ENCODE measurements at places on chromosomes 1 and 21.

DNA sequence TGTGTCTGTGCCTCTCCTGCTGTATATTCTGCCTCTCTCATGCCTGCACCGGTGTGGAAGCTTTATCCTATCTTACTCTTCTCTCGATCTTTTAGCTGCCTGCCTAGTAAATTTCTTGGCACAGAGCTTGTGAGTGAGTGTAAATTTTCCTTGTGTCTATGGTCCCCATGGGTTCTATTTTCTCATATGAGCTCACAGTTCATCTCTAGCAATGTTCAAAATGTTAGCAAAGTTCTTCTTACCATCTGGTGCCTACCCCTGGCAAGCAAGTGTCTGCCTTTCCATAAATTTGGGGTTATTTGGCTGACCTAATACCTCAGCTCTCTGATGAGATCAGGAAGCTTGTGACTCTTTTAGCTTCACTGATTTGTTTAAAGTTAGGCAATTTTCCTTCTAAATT, 572.1 kb upstream of the BRINP3 start:
- DNase-seq, result no peak

DNA sequence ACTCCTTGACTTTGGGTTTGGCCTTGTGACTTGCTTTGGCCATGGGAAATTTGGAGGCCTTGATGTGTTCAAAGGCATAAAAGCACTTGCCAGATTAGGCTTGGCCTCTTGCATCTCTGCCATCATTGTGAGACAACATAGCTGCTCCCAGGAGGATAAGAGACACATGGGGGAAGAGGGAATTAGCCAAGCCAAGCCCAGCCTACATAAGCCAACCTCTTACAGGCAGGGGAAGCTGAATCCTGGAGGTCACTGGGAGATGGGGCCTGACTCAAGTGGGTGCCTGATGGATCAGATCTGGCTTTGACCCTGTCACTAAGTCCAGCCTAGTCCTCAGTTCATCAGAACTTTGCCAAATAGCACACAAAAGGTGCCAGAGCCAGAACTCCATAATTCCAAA, 37.6 kb upstream of the HMGB4 start:
- no peak for DNase-seq

- no peak for DNase-seq
Observed at GRCh38 chr1:67579623-67580394, 105.2 kb upstream of the GADD45A start.

- no peak for DNase-seq
Observed at GRCh38 chr1:227422581-227422980, 104.3 kb upstream of the CDC42BPA start.

DNA sequence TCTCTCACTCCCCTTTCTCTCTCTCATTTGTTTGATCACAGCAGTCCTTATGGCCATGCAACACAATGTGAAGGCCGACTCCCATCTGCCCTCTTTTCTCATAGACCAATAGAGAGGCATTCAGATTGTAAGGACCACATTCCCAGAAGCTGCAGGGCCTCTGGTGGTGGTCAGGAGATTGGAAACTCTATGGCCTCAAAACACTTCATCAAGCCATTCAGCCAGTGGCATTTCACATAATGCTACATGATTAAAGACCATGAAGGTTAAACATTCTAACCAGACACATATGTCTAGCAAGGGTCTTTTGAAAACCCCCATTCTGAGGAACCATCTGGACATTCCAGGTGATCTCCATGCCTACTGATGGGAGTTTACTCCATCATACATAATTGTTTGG, 769.5 kb upstream of the CXADR start:
- DNase-seq, result no peak

GRCh38 chr1:223700942-223701637, 11.2 kb upstream of the CAPN2 start:
- peak; percentile 57 for DNase-seq

DNA sequence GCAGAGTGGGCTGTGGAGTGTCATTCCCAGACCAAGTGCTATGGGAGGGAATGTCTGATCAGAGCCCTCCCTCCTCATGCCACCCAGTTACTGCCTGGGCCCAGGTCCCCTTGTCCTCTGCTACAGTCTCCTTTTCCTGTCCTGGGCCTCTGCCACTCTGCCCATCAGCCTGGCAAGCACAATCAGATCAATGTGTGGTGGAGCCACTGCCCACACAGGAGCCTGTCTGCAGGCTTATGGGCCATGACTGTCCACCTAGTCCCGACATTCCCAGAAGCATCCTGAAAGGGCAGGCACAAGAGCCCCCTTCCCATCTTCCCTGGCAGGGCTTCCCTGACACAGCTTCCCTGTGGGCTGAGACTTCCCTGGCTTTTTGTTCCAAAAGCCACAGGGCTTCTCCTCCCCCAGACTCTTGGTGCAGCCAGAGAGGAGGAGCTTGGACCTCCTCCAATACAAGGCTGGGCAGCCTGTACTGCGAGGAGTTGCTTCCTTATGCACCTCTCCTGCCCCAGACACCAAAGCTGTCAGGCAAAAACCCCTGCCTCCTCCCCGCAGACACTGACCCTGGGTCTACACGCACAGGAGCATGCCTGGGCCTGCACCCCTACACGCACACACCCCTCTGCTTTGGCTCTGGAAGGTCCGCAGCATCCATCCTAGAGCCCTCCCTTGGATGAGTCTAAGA, 29.2 kb upstream of the CNTN2 start:
- no peak for DNase-seq

DNA sequence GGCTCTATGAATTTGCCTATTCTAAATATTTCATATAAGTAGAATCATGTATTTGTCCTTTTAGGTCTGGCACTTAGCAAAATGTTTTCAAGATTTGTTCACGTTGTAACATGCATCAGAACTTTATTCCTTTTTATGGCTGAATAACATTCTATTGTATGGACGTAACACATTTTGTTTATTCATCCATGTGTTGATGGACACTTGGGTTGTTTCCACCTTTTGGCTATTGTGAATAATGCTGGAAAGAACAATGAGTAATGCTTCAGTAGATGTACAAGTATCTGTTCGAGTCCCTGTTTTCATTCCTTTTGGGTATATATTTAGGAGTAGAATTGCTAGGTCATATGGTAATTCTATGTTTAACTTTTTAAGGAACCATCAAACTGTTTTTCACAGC, 24.7 kb downstream of the SLC35A3 start:
- DNase-seq, result no peak

GRCh38 chr21:28207436-28208173, 785.1 kb downstream of the LTN1 start:
- no peak for DNase-seq

DNA sequence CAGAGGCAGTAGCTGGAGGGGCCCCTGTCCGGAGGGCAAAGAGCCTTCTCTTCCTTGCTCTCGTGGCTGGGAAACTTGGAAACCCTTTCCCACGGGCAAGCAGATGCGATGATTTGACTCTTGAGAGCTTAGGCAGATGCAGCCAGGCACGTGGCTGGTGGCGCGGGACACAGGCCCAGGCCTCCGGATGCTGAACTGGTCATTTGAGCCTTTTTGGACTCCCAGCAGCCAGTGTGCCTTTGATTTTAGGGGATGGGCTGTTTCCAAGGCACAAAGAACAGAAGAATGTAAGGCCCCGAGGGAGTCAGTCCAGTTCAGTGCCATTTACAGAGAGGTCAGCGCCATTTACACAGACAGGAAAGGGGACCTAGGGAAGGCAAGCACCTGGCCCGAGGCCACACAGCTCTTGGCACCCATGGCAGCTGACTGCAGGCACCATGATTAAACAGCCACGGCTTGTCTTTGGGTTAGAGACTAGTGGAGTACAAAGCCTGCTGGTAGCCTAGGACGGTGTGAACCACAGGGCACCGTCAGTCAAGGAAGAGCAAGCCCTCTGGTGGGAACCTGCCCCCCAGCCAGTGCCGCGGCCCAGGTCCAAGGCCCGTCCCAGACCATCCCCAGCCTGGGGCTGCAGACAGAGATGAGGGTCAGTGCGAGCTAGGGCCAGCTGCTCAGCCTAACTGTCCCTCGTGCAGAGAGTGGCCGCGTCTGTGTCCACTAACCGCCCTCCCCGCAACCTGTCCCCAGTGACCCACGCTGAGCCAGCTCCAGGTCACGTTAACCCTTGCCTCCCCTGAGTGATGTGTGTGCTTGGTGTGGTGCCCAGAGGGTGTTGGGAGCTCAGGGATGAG, 20.4 kb upstream of the CCDC27 start:
- no peak for DNase-seq

DNA sequence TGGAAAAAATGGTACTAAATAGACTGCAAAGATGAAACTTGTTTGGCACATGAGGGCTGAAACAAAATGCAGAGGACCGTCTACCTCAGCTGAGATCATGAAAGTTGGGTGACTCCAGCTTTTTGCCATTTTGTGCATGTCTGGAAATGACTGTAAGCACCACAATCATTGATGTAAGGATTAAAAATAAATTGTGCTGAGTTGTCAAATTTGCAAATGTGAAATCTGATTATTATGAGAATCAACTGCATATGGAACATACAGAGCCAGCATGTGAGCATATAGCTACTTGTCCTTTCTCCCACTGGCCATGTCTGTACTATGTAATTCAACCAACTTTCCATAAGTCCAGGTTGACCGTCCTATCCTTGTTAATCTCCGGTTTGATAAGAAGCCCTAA, 736.9 kb upstream of the PRMT6 start:
- DNase-seq, result no peak

DNA sequence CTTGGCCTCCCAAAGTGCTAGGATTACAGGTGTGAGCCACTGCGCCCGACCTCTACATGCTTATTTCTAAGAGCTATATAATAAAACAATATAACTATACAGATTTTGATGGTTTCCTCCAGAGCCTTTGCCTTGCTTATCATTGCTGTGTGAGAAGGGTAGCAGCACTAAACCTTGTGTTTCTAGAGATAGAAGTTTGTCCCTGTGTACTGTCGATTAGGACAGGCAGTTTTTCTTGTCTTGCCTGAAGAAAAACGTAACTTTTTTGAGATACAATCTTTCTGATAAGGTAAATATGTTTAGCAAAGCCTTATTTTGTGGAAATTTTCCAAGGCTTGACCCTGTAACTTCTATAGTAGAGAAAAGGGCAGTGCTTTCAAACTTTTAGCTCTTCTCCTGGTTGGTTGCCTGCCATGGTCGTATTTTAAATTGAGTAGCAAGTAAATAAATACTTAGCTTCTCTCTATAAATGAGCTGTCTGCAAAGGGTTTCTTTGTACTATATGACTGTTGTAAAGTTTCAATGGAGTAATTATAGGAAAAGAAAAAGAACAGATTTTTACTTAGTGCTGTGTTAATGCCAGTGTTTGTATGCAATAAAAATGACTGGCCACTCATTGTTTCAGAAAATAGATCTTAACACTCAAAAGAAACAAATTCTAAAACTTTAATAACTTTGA, 86.4 kb upstream of the CACYBP start:
- no peak for DNase-seq

GRCh38 chr1:229640455-229640854, 14.4 kb downstream of the URB2 start:
- DNase-seq, result no peak

GRCh38 chr1:64948905-64949833, 17.2 kb downstream of the JAK1 start:
- DNase-seq, result peak; percentile 37

DNA sequence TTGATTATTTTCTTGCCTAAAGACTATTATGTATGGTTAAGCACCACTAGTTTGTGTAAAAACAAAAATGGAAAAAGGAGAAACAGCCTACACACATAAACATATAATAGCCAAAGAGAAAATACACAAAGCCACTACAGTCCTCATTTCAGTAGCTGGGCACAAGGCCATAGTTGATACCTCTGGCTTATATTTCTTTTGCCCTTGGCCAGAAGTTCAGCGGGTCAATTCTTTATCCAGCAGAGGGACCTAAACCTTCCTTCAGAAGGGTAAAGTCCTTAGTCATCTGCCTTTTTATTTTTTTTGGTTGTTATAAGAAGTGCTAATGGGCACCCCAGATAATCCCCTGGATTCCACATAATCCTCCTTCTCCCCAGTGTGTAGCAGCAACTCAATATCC, 134.1 kb downstream of the PIGK start:
- no peak for DNase-seq
